ENCODE measurements at places on chromosomes 12 and 14.

- no peak for DNase-seq
Measured at GRCh38 chr12:65276916-65277530, 1.5 kb upstream of the MSRB3 start.

DNA sequence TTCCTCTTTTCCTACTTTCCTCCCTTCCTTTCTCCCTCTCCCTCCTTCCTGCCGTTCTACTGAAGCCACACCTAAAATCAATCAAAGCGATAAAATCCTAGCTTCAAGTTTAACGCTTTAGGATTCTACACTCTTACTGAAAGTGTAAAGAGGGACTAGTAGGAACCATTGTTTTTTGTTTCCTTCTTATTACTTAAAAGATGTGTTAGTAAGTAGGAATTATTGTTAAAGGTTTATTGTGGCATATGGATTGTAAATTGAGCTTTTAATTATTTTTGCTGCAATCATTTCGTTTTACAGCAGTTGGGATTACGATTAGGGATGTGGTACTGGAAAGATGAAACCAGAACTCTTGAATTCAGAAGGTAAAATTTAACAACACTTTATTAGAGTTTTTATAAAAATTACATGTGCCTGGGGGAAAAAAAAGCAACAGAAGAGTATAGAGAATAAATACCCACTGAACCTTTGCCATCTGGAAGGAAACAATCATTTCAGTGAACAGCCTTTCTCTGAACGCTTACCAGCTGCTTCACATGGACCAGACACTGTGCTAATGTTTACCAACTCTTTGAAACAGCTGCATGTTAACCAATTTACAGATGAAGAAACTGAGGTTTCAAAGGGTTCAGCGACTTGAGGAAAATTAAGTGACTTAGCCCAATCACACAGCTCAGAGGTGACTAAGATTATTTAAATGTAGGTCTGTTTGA lies 1.0 kb downstream of the PPP1R36 start:
- DNase-seq, result no peak

DNA sequence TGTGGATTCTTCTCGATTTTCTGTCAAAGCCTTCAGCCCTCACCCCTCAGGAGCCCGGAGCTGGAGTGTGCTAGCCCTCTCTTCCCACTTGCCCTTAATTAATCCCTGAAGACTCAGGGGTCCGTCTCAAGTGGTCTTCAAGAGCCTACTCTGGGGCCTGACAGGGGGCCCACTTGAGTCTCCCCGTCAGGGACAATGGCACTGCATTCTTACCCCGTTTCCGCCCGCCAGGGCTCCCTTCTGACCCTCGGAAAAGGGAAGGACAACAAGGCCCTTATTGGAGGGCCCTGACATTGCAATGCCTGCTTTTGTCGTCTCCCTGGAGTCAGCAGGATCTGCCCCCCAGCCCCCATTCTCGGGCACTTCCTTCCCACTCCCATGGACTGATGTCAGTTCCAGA lies 34.4 kb downstream of the TBX3 start:
- no peak for DNase-seq

GRCh38 chr14:29458547-29458946 lies 469.1 kb downstream of the PRKD1 start:
- DNase-seq, result no peak

DNA sequence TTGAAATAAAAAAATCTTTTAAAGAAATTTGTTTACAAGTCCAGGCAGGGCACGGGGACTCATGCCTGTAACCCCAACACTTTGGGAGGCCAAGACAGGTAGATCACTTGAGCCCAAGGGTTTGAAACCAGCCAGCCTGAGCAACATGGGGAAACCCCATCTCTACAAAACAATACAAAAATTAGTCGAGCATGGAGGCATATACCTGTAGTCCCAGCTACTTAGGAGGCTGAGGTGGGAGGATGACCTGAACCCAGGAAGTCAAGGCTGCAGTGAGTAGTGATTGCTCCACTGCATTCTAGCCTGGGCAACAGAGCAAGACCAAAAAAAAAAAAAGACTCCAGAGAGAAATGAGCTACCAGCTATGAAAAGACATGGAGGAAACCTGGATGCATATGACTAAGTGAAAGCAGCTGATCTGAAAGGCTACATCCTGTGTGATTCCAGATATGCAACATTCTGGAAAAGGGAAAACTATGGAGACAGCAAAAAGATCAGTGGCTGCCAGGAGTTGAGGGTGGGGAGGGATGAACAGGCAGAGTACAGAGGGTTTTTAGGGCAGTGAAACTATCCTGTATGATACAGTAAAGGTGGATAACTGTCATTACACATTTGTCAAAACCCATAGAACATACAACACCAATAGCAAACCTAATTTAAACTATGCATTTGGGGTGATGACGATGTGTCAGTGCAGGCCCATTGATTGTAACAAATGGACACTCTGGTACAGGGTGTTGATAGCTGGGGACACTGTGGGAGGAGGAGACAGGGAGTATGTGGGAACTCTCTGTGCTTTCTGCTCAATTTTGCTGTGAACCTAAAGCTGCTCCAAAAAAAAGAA lies 59.9 kb downstream of the PRKAB1 start:
- DNase-seq, result no peak

DNA sequence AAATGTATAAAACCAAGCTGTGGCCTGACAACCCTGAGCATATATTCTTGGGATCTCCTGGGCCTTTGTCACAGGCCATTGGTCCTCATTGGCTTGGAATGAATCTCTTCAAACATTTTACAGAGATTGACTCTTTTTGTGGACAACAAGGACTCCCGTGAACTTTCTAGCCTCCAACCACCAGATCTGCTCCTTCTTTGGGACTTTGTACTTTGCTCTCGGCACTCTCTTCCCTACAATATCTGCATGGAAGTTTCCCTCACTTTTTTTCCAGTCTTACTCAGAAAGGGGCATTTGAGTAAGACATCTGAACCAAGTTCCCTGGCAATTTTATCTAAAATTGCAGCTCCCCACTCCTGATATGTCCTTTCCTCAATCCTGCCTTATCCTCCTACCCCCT lies 158.8 kb downstream of the PHLDA1 start:
- no peak for DNase-seq

DNA sequence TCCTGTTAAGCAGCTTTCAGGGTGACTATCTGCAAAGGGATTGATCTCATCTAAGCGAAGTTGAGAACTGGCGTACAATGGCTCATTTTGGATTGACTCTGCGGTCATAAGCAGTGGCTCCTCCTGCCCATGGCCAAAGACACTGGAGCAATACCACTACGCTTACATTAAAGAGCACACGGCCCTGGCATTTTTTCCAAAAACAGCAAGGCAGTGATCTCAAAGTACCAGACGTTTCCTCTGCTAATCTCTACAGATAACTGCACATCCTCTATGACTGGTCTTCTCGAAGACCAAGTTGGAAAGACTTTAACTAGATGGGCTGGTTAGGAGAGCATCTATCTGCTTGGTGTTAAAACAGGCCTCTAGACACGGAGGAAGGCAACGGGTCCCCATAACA lies 2.7 kb downstream of the PITPNM2 start:
- no peak for DNase-seq

DNA sequence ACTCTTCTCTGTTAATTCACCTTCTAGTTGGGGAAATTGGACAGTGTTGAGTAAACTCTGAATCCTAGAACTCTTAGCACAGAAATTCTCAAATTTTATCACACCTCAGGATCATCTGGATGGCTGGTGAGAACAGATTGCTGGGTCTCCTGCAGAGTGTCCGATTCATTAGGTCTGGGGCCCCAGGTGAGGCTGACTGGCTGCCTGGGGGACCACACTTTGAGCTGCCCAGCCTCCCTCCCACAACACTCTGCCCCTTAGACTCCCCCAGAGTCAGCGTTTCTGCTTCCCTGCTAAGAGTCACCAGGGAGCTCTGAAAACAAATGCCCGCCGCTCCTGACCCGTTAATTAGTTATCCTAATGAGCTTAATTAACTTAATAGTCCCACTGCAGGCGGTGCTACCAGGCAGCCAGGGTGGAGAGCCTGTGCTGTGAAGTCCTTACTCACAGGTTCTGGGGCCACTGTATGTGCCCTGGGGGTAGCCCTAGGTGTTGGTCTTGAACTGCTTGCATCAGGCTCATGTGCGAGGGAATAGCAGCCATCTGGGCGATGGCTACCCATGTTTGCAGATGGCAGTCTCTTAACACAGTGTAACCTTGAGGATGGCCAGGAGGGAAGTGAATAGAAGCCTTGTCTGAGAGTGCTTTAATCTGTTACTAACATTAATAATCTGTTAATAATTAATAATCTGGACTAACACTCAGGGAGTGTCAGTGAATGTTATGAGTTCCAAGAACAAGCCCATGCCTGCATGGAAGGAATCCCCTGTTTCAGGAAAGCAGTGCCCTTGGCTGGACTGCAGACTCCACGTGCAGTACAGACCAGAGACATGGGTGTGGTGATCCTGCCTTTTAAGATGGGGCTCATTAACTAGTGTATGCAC lies 35.6 kb downstream of the AACS start:
- no peak for DNase-seq

GRCh38 chr12:124621296-124621660 lies 53.9 kb upstream of the NCOR2 start:
- DNase-seq, result no peak

- no peak for DNase-seq
Measured at GRCh38 chr12:66066137-66066928, 64.2 kb downstream of the LLPH start.

- no peak for DNase-seq
Measured at GRCh38 chr14:84465880-84466279, 1064.1 kb upstream of the FLRT2 start.

DNA sequence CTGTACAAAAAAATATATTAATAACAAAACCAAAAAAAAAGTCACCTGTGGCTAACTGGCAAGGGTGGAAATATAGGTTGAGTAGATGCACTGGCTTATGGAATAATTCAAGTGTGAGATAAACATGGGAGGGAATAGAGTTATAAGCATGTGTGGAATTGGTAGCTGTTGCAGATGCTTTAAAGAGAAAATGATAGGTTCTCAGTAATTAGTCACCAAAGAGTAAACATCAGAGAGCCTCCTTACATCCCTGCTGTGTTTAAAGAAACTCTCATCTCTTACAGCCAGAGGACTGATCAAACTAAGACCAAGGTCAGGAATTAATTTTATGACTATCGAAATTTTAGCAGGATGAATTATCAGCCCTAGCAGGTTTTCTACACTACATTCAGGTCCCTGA lies 70.5 kb downstream of the EGLN3 start:
- no peak for DNase-seq

- no peak for DNase-seq
Measured at GRCh38 chr14:77590845-77591485, 25.5 kb downstream of the SPTLC2 start.

GRCh38 chr12:127728285-127728684 lies 538.7 kb upstream of the TMEM132C start:
- no peak for DNase-seq

- DNase-seq, result no peak
Measured at GRCh38 chr12:114628199-114628598, 55.8 kb downstream of the TBX3 start.

DNA sequence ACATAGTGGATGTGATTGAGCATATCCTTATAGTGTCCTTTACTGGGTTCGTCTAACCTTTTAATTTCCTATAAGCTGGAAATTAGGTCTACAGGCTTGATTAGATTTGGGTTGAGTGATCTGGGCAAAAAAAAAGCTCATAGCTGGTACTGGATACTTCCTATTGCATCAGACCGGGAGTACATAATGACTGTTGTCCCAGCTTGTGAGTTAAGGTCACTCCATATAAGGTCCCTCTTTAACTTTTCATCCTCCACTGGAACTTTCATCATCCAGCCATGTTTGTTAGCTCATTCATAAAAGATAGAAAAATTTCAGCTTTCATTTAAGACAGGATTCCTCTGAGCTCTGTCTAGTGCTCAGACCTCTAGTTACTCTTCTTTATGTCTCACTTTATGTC lies 80.8 kb downstream of the C14orf132 start:
- no peak for DNase-seq

DNA sequence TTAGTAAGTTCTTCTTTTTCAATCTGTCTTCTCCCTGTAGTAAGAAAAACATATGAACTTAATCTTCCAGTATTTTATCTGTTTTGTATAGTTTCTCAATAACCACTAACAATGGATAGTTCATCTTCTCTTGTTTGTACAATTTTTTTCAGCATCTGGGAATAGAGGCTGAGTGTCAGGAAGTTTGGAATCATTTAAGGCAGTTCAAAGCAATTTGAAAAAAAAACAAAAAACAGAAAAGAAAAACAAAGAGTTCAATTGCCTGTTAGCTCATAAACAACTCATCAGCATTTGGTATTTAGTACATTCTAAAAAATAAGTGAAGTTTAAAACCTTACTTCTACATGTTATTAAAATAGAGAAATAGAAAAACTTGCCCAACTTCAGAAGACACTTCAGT lies 116.8 kb downstream of the PLCZ1 start:
- DNase-seq, result no peak

GRCh38 chr14:104135121-104135903 lies 3.1 kb upstream of the KIF26A start:
- DNase-seq, result no peak

- no peak for DNase-seq
Measured at GRCh38 chr12:41205070-41205709, 17.1 kb downstream of the PDZRN4 start.

- no peak for DNase-seq
Measured at GRCh38 chr14:69392481-69392880, 5.6 kb downstream of the ERH start.

GRCh38 chr14:76495983-76496382 lies 120.0 kb downstream of the ESRRB start:
- no peak for DNase-seq

- DNase-seq, result no peak
Measured at GRCh38 chr12:76042147-76042546, 10.6 kb upstream of the PHLDA1 start.

DNA sequence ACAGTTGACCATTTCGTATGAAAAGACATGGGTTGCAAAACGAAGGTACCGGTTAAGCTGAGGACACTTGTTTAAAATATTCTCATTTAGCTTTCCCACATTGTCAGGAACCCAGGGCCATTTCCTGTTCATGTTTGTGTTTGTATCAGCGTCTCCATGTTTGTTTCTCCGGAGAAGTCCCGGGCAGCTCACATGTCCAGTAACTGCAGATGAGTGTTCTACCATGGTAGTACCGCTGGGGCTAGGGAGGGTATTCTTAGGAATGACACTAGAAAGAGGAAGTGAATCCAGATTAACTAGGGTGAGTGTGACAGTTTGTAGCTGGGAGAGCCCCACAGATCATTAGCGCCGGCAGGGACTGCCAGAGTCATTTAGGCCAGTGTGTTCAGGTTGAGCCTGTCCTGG lies 50.0 kb upstream of the EVL start:
- no peak for DNase-seq

DNA sequence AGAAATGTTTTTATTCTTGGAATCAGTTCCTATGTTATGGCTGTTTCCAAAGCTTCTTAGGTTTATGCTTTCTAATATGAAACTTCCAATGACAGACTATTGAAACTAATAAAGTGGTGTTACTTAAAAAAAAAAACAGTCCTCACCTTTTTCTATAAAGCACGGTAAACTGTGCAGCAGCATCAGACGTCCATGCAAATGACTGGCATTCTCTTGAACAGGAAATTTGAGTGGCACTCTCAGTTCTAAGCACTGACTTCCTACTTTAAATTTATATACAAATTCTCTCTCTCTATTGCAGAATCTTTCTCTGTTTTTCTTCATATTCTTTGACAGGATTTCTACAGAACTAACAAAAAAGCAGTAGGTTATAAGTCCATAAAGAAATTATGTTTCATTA lies 2.8 kb upstream of the RAD51AP1 start:
- no peak for DNase-seq

Measured in GM19239 (cell line).